NK-92 treated with Interleukin-12 subunit alpha and Interleukin-12 subunit beta, amount 100 ng/mL, for 24 hours (cell line): ENCODE measurements at places on chromosomes 7 and 10.

- DNase-seq = no peak
Observed at GRCh38 chr7:156547884-156548561, 92.6 kb upstream of the RNF32 start.

DNA sequence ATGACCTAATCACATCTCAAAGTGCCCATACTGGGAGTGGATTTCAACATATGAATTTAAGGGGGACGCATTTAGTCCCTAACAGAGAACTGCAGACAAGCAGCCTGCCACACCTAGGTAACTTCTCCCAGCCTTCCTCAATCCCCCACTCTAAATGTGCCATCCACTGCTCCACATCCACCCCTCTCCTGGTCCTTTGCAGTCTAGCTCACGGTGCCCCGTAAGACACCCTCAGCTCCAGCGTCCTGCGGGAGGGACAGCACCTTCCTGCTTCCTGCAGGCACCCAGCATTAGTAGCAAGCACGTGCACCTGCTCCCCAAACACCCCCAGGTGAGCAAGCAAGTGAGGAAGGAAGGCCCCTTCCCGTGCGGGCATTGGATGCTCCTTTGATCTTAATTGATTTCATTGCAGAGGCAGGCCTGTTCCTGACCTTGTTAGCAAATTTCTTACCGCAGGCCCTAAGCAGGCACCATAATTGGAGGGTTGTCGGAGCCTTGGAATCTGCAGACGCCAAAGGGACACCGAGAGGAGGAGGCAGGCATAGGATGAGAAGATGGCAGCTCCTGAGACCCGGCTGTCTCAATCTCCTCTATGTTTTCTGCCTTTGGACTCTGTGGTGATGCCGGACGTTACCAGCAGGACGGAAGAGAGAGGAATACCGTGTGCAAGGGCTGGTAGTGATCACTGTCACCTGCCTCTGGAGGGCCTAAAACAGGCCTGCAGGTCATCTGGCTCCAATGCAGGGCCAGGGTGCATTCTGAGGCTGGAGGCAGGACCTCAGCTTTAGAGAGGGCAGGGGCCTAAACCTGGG is 75.8 kb upstream of the CHST15 start:
- DNase-seq = no peak

- DNase-seq = no peak
Observed at GRCh38 chr7:47726047-47726726, 144.3 kb upstream of the TNS3 start.

- no peak for DNase-seq
Observed at GRCh38 chr7:20401861-20402746, 71.4 kb downstream of the ITGB8 start.

- no peak for DNase-seq
Observed at GRCh38 chr7:25478925-25479324, 250.6 kb upstream of the NPVF start.

DNA sequence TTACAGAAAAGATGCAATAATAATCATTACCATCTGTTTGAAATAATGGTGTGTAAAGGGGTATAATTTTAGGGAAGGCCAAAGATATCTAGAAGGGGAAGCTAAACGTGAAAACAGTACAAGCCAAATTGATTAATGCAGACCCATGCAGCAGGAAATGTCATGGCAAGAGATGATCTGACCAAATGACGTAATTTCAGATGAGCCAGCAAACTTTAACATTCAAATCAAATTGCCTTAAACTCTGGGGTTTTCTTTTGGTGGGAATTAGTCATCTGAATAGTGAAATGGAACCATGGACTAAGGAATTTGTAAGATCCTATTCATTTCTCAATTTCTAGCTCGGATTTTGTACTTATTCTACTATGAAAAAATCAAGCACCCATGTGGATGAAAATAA is 21.4 kb upstream of the SCIN start:
- no peak for DNase-seq

DNA sequence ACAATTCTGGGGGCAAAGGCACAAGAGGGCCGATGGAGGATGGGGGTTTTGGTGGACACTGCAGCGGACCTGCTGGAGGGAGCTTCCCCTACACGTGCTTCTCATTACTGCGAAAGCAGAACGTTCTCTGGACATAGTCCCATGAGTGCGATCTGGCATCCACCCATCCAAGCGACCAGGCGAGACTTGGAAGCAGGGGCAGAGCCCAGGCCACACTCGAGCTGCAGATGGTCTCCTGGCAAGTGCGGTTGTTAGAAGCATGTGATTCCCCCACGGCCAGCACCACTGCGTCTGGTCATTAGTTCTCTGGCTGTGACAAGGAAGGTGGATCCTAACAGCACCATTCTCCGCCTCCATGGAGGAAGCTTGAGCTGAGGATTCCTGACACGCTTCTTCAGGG is 118.4 kb upstream of the TCERG1L start:
- DNase-seq = no peak

- DNase-seq = no peak
Observed at GRCh38 chr10:91284486-91285090, 64.1 kb downstream of the PCGF5 start.

DNA sequence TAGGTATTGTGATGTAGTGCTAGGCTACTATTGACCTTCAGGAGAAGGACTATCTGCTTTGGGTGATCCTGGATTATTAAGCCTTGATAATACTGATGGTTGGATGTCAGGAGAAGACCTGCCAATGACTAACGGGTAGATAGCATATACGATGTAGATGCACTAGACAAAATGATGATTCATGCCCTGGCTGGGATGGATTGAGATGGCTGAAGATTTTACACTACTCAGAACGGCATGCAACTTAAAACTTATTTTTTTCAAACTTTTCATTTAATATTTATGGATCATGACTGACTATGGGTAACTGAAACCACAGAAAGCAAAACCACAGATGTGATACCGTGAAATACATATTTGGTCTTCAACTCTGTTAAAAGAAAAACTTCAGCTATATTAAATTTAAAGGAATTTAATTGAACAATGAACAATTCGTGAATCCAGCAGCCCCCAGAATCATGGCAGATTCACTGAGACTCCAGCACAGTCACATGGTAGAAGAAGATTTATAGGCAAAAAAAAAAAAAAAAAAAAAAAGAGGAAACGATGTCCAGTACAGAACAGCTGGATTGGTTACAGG is 124.6 kb upstream of the CDK13 start:
- no peak for DNase-seq

GRCh38 chr7:128221929-128222403 is 19.1 kb upstream of the LEP start:
- DNase-seq = no peak

DNA sequence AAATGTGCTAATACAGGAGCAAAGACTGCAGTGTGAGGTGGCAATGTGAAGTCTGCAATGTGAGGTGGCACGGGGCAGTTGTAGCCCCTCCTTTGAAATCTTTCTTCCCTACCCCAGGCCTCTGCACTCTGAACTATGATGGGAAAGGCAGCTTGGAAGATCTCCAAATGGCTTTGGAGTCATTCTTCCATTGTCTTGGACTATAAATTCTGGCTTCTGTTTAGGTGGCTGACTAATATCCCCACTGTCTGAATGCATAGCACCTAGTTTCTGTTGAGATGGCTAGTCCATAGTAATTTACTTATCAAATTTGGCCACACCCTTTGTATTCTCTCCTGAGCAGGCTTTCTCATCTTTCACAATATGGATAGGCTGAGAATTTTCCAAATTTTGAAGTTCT is 175.0 kb downstream of the CFTR start:
- no peak for DNase-seq

DNA sequence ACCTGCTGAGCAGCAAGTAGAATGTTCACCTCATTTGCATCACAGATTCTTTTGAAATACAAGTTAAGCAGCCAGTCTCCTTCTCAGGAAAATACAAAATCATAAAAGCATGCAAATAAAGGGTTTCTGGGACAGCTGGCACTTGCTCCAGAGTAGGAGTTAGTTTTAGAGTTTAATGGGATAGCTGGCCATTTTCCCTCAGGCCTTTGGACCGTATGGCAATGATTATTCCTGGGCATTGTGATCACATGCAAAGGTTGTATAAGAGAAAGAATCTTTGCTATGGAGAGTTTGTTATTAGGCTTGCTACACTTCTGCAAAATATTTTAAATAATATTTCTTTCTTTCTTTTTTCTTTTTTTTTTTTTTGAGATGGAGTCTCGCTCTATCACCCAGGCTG is 240.8 kb downstream of the CDK14 start:
- no peak for DNase-seq
